ENCODE measurements at places on chromosomes 11 and 22.

DNA sequence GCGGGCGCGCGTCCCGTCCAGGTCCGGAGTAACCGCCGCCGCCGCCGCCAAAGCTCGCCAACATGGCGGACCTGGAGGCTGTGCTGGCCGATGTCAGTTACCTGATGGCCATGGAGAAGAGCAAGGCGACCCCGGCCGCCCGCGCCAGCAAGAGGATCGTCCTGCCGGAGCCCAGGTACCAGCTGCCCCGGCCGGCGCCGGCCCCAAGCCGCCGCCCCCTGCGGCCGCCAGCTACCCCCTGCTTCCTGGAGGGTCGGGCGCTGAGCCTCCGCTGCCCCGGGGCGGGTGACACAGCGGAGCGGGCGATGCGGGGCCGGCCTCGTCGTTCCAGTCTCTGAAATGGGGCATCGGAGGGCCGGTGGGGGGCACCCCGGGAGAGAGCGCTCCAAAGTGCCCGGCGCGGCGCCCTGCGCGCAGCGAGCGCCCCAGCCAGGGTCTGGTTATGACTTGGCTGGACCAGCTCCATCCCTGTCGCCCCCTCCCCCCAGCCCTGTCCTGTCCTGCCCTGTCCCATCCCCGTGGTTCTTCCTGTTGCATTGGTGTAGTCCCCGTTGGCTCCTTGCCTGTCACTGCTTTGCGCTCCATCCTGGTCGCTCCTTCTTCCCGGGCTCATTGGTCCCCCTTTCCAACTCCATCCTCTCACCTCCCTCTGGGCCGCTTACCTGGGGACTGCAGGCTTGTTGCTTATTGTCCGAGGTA, 653 bp downstream of the GRK3 start:
- DNase-seq: no peak

DNA sequence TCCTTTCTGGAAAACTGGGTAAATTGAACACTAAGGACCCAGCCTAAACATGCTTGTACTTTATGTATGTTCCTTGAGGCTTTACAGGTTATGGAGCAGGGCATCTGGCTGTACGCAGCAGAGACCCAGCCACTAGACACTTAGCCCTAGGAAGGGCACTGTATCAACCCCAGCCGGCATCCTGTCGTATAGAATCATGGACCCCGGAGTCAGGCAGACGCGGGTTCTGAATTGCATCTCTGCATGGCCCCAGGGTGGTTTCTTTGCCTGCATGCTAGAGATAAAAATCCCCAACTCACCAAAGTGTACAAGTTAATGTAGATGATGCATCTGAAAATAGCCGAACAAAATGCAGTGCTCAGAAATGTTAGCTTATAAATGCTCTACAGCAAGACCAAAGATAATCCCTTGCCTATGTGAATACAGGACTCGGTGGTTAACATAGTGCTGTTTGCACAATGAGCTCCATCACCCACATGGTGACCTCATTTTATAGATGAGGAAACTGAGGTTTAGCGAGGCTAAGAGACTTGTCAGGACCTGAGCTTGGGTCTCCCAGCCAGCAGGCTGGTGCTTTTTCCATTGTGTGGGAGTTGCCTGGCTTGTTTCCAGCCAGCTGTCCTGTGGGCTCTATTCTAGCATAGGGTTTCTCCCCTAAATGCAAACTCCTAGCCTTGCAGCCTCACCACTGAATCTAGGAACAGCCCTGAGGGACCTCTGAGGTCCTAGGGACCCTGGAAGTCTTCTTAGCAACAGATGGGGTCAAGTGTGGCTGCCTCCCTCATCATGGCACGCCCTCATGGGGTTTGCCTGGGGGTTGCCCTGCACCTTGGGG, 7.3 kb downstream of the CD6 start:
- DNase-seq: no peak

GRCh38 chr22:36285545-36285944, 32.6 kb downstream of the APOL1 start:
- no peak for DNase-seq

DNA sequence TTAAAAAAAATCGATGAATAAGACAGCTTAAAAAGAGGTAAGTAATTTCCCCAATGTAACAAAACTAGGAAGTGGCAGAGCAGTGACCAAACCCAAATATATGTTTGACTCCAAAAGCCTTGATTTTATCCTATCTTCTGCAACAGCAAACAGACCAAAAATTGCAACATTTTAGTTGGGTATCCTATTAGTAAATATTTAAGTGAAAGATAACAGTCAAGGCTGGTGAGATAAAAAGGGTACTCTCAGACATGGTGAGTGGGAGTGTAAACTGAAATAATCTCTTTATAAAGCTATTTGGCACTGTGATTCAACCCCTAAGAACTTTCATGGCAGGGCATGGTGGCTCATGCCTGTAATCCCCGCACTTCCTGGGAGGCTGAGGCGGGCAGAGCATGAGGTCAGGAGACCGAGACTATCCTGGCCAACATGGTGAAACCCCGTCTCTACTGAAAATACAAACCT, 1.9 kb upstream of the RDX start:
- no peak for DNase-seq

GRCh38 chr11:23205156-23205871, 345.0 kb upstream of the CCDC179 start:
- no peak for DNase-seq

GRCh38 chr11:96567176-96567575, 177.4 kb downstream of the JRKL start:
- no peak for DNase-seq

DNA sequence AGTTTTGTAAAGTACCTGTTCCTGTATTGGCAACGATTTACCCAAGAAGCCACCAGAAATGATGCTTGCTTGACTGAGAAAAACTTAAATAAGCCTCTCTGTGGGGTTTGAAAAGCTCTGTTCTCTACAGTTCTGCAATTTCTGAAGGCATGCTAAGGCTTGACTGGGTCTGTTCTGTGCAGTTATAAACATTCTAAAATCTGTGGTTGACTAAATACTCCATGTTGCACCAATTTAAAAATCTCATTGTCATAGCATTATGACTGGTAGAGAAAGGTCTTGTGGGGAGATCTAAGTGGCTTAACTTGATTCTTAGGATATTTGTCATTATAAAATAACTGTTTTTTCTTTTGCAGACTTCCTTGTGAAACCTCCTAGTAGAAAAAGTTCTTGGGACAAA, 73.7 kb downstream of the MTMR3 start:
- no peak for DNase-seq

GRCh38 chr22:24076091-24076867, 65.2 kb downstream of the CABIN1 start:
- DNase-seq: no peak

DNA sequence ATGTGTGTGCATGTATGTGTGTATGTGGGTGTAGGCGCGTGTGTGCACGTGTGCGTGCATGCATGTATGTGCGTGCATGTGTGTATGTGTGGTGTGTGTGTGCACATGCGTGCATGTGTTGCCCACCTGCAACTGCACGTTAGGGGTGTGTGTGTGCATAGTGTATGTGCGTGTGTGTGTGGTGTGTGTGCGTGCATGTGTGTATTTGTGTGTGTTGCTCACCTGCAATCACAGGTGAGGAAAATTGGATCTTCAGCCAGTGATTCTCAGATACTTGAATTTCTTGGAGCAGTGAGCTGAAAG, 54.3 kb downstream of the ST14 start:
- DNase-seq: no peak

DNA sequence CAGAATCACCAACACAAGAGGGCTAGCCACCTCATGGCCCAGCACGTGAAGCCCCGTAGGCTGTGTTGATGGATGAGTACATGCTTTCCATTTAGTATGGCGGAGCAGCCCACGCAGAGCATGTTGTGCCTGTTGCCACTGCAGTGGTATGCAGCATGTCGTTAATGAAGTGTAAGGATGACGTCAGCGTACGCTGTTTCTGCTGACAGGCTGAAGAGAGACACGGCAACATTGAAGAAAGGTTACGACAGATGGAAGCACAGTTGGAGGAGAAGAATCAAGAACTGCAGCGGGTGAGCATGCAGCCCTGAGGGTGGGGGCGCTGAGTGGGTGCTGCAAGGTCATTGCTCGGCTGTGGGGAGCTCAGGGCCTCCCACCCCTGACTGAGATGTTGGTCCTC, 62.8 kb downstream of the PPFIA1 start:
- DNase-seq: no peak

- DNase-seq: no peak
These were observed 25.4 kb downstream of the A4GALT start for GRCh38 chr22:42695294-42695693.

- no peak for DNase-seq
These were observed 32.2 kb downstream of the PARVG start for GRCh38 chr22:44212936-44213335.

GRCh38 chr11:131894615-131895544, 524.5 kb downstream of the NTM start:
- DNase-seq: no peak

DNA sequence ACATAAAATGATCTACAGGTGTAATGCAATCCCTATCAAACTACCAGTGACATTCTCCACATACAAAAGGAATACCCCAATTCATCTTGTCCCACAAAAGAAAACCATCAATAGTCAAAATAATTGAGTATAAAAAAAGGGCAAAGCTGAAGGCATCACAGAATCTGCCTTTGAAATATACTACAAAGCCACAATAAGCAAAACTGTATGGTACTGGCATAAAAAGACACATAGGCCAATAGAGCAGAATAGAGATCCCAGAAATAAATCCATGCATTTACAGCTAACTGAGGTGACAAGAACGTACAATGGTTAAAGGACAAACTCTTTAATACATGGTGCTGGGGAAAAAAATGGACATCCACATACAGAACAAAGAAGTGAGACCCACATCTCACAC, 31.8 kb downstream of the ZNF195 start:
- no peak for DNase-seq

GRCh38 chr11:72864702-72865655, 50.8 kb downstream of the ATG16L2 start:
- DNase-seq: no peak

- DNase-seq: no peak
These were observed 13.1 kb downstream of the PLCB3 start for GRCh38 chr11:64264371-64264852.

DNA sequence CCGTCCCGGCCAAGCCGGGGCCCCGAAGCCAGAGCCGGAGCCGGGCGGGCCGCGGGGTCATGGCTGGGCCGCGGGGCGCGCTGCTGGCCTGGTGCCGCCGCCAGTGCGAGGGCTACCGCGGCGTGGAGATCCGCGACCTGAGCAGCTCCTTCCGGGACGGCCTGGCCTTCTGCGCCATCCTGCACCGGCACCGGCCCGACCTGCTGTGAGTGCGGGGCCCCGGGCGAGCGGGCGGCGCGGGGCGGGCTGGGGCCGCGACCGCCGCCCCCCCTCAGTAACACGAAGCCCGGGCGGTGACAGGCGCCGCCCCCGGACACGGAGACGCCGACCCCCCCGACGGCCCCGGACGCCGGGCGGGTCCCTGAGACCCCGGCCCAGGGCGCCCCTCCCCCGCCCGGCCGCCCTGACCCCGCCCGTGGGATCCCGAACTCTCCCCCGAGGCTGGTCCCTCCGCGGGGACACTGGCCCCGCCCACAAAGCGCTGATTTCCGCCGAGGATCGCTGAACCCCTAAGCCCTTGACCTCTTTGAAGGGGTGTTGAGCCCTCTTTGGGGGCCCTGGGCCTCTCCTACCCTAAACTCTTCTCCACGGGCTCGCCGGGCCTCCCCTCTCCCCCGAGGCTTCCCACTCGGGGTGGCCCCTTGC, 389 bp downstream of the MICALL1 start:
- no peak for DNase-seq

DNA sequence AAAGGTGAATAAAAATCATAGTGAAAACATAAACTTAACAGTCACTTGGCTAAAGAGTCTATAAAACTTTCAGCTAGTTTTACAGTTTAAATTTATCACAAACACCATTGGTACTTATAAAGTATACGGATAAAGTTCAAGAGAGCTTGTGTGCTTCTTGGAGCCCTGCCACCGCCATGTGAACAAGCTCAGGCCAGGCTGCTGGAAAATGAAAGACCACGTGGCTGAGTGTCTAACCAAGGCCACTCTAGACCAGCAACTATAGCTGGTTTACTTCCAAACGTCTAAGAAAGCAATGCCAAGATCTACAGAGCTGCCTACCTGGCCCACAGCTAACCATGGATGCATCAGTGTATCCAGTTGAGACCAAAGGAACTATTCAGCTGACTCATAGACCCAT, 66.3 kb upstream of the API5 start:
- DNase-seq: no peak

DNA sequence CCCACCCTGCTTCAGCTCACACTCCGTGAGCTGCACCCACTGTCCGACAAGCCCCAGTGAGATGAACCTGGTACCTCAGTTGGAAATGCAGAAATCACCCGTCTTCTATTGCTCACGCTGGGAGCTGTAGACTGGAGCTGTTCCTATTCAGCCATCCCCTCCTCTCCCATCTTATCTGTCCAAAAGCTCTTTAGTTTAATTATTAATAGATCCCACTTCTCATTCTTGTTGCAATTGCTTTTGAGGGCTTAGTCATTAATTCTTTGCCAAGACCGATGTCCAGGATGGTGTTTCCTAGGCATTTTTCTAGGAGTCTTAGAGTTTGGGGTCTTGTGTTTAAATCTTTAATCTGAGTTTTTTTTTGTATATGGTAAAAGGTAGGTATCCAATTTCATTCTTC, 116.8 kb downstream of the TRIM44 start:
- DNase-seq: no peak

GRCh38 chr11:75313513-75314272, 37.8 kb downstream of the ARRB1 start:
- DNase-seq: no peak

- no peak for DNase-seq
These were observed 135.1 kb upstream of the TTC12 start for GRCh38 chr11:113179181-113179704.

DNA sequence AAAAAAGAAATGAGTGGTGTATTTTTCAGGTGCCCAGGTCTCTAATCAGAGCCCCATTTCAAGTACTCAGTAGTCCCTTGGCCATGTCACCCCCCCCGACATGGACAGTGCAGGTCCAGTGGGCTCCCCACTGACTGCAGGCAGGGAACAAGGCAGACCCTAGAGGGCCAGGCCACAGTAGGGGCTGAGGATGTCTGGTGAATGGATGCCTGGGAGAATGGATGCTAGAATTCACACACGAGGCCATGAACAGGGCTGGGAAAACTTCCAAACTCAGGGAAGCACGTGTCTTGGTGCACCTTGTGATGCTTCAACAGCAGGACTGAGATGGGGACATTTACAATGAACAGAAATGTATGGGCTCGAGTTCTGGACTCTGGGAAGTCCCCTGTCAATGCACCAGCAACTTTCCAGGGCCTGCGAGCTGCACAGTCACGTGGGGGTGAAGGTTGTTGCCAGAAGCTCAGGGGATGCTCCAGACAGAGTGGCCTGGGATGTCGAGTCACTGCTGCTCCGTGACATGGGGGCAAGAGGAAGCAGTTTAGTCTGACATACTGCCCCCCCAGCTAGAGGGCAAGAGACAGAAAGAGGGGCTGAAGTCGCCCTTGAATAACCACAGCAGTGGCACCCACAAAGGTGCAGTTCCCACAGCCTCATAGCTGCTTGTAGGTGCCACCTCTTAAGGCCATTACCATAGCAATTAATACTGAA, 3.1 kb downstream of the APOBEC3G start:
- no peak for DNase-seq

GRCh38 chr11:37612146-37612545, 1014.1 kb upstream of the RAG2 start:
- DNase-seq: no peak

- no peak for DNase-seq
These were observed 15.4 kb upstream of the GDPD4 start for GRCh38 chr11:77316733-77317342.

Data from HCT116 (cell line).